ENCODE measurements at places on chromosomes 12 and 14.
A peak's percentile ranks its signal among the peaks of the same experiment; 100 is the strongest.

GRCh38 chr14:21084998-21085853 lies 13.2 kb downstream of the ZNF219 start:
- no peak for DNase-seq

DNA sequence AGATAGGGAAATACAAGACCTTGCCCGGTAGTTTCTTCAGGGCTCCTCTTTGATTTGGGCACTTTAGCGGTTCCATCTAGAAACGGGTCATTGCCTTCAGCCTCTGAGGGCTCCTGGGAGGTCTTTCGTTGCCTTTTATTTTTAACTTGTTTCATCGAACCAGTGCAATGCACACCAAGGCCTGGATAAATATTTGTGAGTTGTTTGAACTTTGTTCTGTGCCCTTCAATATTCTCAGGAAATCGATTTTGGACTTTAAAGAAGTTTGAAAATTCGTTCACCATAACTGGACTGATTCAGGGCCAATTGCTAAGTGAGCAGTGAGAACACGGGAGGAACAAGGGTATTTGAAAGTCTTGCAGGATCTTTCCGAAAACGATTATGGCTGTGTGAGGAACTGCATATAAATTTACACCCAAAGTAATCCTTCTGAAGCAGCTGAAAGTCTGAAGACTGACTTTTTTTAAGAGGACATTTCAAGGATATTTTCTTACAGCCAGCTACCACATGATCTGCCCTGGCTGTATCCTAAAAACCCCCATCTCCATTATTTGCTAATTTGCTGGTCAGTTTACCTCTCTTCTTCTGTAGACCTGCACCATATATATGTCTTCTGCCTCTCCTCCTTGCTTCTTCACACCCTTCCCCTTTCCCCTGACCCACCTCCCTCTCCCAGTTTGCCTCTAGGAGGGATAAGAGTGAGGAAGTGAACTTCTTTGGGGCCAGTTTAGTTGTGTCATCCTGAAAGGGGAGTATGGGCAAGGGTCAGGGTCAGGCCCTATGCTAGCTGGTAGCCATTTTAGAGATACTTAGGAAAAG lies 8.0 kb downstream of the DUSP6 start:
- DNase-seq = no peak

GRCh38 chr12:34354239-34355200 lies 332.2 kb downstream of the ALG10 start:
- no peak for DNase-seq

- peak; percentile 46 for DNase-seq
Measured at GRCh38 chr12:108457006-108457733, 57.9 kb upstream of the FICD start.

DNA sequence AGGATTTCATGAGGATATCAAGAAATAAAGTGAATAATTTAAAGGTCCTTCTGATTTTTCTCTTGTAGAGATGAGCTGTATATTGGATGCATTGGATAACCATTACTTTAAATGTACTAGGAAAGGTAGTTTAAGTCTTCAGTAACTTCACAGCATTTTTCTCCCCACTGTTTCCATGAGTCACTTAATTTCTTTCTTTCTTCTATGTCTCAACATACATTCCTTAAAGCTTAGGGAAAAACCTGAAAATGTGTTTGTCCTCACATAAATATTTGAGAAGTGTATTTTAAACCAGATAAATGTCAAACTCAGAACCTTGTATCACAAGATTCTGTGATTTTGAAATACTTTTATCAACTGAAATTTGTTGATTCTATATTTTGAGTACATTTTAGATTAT lies 1970.2 kb upstream of the FLRT2 start:
- DNase-seq = no peak

- peak; percentile 77 for DNase-seq
Measured at GRCh38 chr14:23929822-23930294, 23.7 kb upstream of the DHRS4 start.

GRCh38 chr14:85702997-85703396 lies 173.1 kb downstream of the FLRT2 start:
- no peak for DNase-seq

- no peak for DNase-seq
Measured at GRCh38 chr12:19242581-19242980, 113.0 kb downstream of the PLEKHA5 start.

DNA sequence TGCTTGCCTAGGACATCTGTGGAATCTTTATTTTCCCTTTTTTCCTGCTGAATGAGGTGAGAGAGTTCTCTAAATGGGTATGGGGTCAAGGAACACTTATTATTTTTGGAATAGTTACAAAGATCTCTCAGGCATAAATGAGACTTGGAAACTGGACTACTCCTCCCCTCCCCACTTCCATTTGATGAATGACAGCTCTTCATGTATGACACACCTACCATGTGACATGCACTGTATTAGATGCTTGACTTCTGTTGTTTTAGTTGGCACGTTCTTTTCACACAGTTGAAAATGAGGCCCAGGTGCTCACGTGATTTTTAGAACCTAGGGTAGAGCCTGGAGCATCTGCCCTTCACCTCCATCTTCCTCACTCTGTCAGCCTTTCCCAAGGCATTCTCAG lies 62.4 kb downstream of the VCPKMT start:
- DNase-seq = no peak

- DNase-seq = no peak
Measured at GRCh38 chr14:71574976-71575375, 357.3 kb upstream of the RGS6 start.

Data from GM12891 (cell line).